ENCODE measurements at places on chromosomes 3 and 15. TPM values are rescaled to one million over a fixed set of nuclear protein-coding genes. Genes with fewer than 3 reads are reported as not detected.

DNA sequence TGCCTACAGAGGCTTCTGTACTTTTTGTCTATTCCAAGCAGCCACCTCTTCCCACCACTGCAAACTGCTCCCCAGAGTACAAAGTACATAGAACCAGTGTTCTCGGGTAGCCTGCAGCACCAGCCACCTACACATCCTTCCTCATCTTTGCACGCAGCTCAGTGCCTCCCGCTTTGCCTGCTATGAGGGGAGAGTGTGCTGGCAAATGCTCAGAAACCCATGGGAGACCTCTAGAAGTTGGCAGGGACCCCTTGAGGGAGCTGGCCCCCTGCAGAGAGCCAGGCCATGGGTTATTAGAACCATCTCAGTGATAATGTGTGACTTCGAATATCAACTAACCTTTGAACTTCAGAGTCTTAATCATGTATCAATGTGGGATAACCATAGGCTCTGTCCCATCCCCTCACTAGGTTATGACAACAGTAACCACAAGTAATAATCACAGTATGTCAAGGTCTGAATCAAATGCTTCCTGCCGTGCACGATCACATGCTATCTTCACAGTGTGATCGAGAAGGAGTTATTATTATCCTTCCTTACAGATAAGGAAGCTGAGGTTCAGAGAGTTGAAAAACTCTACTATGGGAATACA, 22.8 kb upstream of the SMAD3 start:
- no peak for DNase-seq
- H3K4me3 ChIP-seq: no peak overlapping the region
- no peaks in the 10 kb centered on the region for H3K27me3 ChIP-seq
- H3K4me1 ChIP-seq: peaks cover 29% of the 10 kb centered on the region
- H3K27ac ChIP-seq: peak overlapping the region; percentile 65
- no peaks in the 10 kb centered on the region for H3K36me3 ChIP-seq

- no peak overlapping the region for H3K27ac ChIP-seq
- H3K27me3 ChIP-seq: no peaks in the 10 kb centered on the region
- no peak overlapping the region for H3K4me3 ChIP-seq
- DNase-seq: no peak
- no peaks in the 10 kb centered on the region for H3K36me3 ChIP-seq
These were observed 8.3 kb upstream of the SUCLG2 start for GRCh38 chr3:67662733-67663132.

APOD gene
- total RNA-seq: 547 TPM

FGD5 gene
- 21.1 TPM for total RNA-seq

All from esophagus muscularis mucosa (tissue), 4 donors.